Left ventricle myocardium inferior (tissue), 1 donor: ENCODE measurements at places on chromosomes 2 and 18. TPM values are rescaled to one million over a fixed set of nuclear protein-coding genes. Genes with fewer than 3 reads are reported as not detected.

Gene ZNF385B
- 0.14 TPM for total RNA-seq

Gene COLEC12
- total RNA-seq: 7.3 TPM

Gene RESP18
- not detected for total RNA-seq

DNA sequence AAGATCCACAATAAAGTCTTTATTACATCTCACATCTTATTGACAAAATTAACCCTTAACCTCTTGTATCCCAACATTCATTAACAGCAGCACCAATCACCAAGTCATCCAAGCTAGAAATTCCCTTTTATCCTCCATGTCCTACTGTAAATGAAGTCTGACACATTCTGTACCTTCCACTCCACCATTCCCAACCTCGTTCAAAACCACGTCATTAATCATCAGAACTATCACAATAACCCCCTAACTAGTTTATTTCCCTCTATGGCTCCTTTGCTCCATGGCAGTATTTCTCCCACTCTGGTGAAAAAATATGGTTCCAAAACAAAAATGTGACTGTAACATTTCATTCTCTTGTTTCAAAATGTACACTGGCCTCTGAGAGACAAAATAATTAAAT is 1626.2 kb downstream of the LRP1B start:
- DNase-seq: no peak

GRCh38 chr2:9497017-9497416 is 22.7 kb downstream of the IAH1 start:
- DNase-seq: no peak

DNA sequence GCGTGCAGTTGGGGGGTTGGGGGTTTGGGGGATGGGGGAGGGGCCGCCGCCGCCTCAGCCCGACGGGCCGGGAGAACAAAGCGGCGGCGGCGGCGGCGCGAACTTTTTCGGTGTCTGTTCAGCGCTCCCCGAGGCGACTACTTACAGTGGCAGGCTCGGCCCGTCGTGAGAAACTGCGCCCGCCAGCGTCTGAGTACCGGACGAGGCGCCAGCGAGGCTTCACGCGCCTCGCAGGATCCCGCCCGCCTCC is 172 bp downstream of the PRKD3 start:
- DNase-seq: peak; percentile 87

DNA sequence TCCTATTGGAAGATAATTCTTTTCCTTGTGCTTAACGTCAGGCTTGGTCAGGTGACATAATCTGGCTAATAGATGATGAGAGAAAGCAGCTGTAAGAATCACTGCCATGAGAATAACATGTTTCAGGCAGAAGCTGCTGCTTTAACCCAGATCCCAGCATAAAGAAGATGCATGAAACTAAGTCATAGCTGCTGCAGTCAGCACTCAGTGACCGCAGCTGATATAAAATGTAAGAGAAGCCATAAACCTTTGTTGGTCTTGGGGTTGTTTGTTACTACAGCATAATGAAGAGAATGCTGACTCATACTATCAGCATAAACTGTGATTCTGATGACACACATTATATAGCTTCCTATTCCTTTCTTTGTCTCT is 274.3 kb upstream of the TRIB2 start:
- no peak for DNase-seq
